ENCODE measurements at places on chromosomes 3 and 15. TPM values are rescaled to one million over a fixed set of nuclear protein-coding genes. Genes with fewer than 3 reads are reported as not detected.
A peak's percentile ranks its signal among the peaks of the same experiment; 100 is the strongest.

The SPTBN5 gene
- 2.6 TPM for total RNA-seq

The GNAT1 gene
- total RNA-seq: not detected

The ITIH3 gene
- 0.22 TPM for total RNA-seq

The GOLGA8J gene
- total RNA-seq: not detected

The ARPIN gene
- 11.1 TPM for total RNA-seq

The GRK7 gene
- not detected for total RNA-seq

The COX17 gene
- total RNA-seq: 16.8 TPM

The TTLL13 gene
- under 0.01 TPM for total RNA-seq

DNA sequence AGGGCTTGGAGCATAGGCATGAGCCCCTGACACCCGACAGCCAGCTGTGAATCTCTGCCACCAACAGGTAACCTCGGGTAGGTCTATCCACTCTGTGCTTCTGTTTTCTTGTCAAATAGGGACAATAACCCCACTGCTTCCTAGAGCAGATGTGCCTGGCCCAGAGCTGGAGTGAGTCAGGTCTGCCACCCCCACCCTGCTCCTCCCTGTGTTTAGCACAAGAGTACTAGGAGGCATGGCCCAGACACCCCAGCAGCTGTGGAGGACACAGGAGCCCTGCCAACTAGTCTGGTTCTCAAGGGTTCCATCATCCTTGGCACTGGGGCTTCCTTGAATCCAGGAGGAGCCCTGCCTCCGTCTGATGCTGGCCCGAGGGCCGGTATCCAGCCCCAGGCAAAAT lies 33.7 kb upstream of the TMEM115 start:
- no peak for DNase-seq

DNA sequence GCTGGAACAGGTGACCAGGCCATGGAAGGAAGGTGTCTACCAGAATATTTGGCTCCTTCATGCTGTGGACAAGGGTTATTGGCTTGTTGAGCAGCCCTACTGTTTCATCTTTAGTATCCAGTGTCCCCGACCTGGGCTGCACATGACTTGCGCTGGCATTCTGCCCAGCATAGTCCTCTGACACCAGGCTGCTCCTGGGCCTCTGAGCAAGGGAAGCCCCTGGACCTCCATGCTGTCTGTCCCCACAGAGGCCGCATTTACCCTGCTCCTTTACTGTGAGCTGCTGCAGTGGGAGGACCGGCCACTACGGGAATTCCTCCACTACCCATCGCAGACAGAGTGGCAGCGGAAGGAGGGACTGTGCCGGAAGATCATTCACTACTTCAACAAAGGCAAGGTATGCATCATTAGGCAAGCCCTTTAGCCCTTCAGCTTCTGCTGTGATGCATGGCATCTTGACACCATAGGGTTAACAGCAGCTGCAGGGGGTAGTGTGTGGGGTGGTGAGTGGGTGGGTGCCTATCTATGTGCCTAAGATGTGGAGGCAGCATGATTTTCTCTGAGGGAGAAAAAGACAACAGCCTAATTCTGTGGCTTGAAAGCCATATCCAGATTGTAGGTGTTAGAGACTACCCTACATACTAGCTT lies 44.0 kb upstream of the MANF start:
- DNase-seq: peak; percentile 80

GRCh38 chr15:93823971-93824913 lies 407.1 kb upstream of the MCTP2 start:
- DNase-seq: no peak

DNA sequence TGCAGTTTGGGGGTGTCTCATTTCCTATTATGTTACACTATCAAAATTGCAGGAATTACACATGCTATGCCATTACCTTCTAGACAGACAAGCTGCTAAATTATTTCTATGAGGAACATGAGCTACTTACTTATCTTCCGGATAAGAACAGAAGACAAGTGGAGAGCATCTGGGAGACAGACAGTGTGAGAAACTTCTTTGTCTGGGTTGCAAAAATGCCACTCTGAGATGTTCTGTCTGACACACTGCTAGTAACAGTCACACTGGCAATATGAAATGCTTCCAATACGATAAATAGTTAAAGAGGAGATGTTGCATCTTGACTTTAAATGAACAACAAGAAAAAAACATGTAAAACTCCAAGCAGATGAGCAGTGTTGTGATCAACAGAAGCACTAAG lies 40.1 kb downstream of the LSAMP start:
- DNase-seq: no peak

DNA sequence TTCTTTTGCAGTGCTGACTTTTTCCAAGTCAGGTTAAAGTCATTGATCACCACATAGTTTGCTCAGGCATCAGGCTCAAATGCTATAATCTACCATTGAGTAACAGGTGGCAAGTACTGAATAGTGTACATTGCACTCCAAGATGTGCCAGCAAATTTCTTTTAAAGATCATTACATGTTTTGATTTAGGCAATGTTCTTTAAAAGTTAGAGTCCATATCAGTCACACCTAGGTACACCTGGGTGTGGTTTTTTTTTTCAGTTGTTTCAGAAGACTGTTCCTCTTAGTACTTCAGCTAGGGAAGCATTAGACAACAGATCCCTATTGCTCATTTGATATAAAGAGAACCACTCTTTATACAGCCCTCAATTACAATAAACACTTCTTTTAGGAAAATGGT lies 10.6 kb upstream of the SLC4A7 start:
- no peak for DNase-seq

GRCh38 chr3:177554895-177555759 lies 357.8 kb upstream of the TBL1XR1 start:
- peak; percentile 27 for DNase-seq

DNA sequence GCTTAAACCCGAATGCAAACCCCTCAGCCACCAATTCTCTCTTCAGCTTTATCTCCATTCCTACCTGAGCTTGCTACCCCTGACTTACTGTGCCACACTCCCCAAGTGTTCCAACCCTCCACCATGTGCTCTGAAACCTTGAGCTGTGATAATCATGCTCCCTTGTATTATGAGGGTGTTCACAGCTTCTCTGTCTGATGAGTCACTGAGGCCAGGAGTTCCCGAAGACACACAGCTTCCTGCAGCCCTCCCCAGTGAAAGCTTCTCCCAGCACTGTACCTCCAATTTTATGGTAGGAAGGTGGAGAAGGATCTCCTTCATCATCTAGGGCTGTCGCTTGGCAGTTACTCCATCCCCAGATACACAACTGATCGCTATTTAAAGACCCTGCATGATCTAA lies 24.9 kb downstream of the STAC start:
- peak; percentile 3 for DNase-seq

DNA sequence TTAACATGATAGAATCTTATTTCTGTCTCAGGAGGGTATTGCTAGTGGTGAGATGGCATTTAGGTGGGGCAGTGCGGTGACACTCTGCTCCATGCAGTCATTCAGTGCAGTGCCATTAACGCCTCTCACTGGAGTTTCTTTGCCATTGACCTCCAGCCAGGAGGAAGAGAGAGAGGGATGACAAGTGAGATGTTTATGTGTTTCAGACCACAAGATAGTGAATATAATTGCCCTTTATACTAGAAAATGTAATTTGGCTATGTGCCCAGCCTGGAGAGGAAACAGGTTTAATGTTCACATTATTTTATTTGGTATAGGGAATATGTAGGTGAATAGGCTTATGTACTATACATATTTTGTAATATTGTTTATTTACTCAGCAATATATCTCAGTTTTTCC lies 84.5 kb downstream of the ZIC1 start:
- DNase-seq: no peak

DNA sequence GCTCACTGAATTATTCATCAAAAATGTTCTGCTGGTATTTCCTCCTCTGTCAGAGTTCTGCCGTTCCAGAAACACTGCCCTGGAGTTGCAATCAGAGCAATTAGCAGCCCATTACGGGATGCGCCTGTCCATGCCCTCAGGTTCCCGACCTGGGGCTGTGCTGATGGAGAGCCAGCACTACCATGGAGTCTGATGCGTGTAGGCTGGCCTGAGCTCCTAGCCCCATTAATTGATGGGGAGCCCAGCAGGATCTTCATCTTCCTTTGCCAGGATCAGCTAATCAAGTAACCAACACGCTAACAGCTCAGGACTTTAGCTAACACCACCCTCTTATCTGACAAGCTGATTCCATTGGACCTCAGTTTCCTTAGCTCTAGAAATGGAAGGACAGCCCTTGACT lies 164.2 kb downstream of the ABHD5 start:
- no peak for DNase-seq

- no peak for DNase-seq
Observed at GRCh38 chr3:49222002-49222401, 50.6 kb downstream of the KLHDC8B start.

Measured in lung microvascular endothelial cell (primary cell).